ENCODE measurements at places on chromosomes 12 and 14.

DNA sequence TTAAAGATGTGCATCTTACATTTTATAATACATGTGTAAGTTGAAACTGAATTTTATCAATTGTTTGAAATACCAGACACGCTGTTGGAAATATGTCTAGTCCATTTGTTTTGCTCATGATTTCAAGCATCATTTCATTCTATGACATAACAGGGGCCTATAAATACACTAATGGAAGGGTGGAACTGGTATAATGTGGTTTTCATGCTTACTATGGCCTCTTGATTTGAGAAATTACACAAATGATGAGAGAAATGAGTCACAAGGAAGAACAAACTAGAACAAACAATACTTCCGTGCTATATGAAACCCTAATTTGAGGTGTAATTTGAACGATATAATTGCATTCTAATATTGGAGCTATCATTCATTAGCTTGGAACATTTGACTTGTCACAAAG is 663.4 kb downstream of the SLC16A7 start:
- no peak for DNase-seq

DNA sequence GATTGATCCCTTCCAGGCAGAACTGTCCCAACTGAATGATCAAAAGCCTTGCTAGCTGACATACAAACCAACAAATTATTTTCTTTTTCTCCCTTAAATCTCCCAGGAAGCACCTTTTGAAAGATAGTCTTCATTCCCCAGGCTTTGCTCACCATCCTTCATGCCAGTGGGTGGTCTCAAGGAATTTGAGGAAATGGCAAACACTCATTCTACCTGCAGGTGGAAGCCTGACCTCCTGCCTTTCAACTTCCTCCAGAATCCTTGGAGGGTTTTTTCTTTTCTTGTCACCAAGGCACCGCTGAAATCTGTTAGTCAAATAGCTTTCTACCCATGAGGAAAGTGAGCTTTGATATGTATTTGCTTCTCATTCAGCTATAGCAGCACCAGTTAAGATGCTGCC is 128.5 kb downstream of the WIF1 start:
- no peak for DNase-seq

DNA sequence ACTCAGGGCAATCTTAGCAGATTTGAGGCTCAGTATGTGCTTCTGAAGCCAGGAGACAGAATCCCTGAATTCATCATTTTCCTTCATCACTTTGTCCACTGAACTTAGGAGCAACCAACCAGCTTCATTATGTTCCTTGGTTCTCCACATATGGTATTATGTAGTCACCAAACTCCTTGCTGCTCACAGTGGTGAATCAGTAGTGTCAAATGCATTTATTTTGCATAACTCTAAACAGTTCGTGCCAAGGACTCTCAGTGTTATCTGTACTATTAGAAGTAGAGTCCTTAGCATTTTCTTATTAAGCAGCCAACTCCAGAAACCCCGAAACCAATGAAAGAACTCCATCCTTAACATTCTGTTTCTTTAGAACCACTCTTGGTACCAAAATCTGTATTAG is 466.9 kb upstream of the RGS6 start:
- DNase-seq: no peak

GRCh38 chr12:117437516-117438255 is 76.3 kb upstream of the NOS1 start:
- no peak for DNase-seq

- peak; percentile 95 for DNase-seq
These were observed 224.6 kb upstream of the CRY1 start for GRCh38 chr12:107317751-107318555.

- DNase-seq: no peak
These were observed 935 bp upstream of the CKB start for GRCh38 chr14:103523575-103523954.

GRCh38 chr14:57735276-57735675 is 130.6 kb downstream of the SLC35F4 start:
- DNase-seq: no peak

- DNase-seq: no peak
These were observed 12.2 kb downstream of the KLC1 start for GRCh38 chr14:103641161-103641560.

GRCh38 chr14:88551094-88551870 is 3.5 kb downstream of the PTPN21 start:
- DNase-seq: peak; percentile 74

- no peak for DNase-seq
These were observed 32.1 kb downstream of the FMNL3 start for GRCh38 chr12:49675137-49675536.
